ENCODE measurements at places on chromosomes 5 and 9.

DNA sequence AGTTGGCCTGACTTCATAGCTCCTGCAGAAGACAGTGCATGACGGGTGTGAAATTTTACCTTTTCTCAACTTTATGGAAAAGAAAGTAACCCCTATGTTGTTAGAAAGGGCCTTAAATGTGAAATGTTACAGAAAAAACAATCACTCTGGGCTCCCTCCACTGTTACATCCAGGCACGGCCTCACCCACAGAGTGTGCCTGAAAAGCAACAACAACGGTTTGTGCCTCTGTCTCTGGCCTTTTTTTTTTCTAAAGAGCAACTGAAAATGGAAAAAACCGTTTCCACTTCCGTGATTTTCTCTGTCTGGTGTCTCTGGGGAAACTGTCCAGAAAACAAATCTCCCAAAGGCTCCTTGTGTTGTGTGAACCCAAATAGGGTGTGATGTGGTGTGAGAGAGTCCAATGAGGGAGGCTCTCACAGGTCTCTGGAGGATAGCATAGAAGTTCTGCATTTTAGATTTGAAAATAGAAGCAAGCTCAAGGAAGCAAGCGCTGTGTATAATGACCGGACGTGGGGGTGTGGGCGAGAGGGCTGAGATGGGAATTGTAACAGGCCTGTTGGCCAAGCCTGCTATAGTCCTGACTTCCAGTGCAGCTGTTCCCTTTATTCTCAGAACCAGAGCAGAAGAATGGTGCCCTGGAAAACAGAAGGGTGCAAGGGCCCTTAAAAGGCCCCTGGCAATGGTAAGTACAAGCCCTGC lies 221.8 kb upstream of the TUT7 start:
- peak; percentile 36 for DNase-seq

- DNase-seq: no peak
Observed at GRCh38 chr9:69748304-69748703, 11.5 kb downstream of the PTAR1 start.

GRCh38 chr5:34930870-34931269 lies 1.5 kb downstream of the DNAJC21 start:
- DNase-seq: peak; percentile 30

DNA sequence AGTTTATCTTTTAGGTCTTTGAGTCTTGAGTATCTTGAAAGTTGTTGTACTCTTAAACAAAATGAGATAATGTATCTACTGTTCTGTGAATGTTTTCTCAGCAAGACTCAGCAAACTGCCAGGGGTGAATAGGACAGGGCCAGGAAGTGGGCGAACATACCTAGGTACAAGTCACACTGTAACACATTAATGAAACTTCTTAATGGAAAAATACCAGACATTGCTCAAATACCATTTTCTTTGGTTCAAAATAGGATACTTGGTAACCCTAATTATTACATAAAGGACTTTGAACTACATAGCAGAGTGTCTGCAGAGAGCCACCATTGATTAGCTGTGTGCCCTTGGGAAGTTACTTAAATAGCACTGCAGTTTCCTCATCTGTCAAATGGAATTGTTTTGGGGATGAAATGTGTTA lies 197.5 kb downstream of the ARHGEF28 start:
- no peak for DNase-seq

DNA sequence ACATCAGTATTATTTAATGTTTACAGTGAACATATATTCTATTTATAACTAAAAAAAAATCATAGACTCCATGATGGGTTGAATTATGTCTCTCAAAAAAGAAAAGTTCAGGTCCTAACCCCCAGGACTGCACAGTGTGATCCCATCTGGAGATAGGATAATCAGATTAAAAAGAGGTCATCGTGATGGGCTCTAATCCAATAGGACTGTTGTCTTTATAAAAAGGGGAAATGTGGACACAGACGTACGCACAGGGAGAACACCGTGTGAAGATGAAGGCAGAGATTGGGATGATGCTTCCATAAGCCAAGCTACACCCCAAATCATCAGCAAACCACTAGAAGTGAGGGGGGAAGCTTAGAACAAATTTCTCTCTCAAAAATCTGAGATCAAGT lies 221.4 kb downstream of the SNX18 start:
- no peak for DNase-seq

DNA sequence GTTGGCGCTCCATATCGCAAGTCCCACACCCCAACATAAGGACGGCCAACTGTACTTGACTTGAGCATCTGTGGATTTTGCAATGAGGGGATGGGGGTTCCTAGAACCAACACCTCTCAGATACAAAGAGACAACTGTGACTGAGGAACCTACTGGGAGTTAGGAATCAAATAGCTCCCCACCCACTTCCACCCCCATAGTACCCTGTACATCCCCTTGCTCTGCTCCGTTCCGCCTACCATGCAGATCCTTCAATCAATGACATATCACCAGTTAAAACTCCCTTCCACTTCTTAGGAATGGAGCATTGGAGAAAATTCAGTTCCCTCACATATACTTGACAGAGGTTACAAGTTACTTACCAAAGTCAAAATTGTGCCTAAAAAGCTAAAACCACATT lies 140.9 kb downstream of the MLLT3 start:
- DNase-seq: no peak

GRCh38 chr9:16342246-16343020 lies 528.0 kb downstream of the BNC2 start:
- peak; percentile 21 for DNase-seq

DNA sequence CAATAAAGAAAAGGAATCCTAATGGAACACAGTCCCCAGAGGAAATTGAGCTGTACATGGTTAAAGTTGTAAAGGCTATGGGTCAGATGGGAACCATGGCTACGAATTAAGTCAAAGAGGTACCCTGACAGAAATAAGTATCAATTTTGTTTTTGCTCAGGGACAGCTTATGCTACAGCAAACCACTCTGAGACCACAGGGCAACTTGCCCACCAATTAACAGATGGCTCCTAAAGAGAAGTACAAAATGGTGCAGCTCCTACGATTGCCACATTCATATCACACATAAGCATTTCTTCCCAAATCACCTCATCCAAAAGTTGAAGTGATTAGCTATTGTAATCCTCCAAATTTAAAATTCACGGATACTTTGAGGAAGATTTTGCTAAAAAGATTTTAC lies 83.0 kb downstream of the ELAVL2 start:
- no peak for DNase-seq

All from skin of body (tissue), 3 donors.